Stimulated activated CD4-positive, alpha-beta T cell treated with anti-CD3 and anti-CD28 coated beads, Interleukin-2, amount 100 ng/mL, for 24 hours (primary cell): ENCODE measurements at places on chromosomes 12 and 14.
A peak's percentile ranks its signal among the peaks of the same experiment; 100 is the strongest.

GRCh38 chr12:56635806-56636674 lies 5.9 kb upstream of the BAZ2A start:
- DNase-seq, result peak; percentile 85

- DNase-seq, result peak; percentile 74
Measured at GRCh38 chr12:4145990-4146859, 127.3 kb upstream of the CCND2 start.

GRCh38 chr12:131947482-131948027 lies 2.2 kb upstream of the EP400 start:
- DNase-seq, result no peak

DNA sequence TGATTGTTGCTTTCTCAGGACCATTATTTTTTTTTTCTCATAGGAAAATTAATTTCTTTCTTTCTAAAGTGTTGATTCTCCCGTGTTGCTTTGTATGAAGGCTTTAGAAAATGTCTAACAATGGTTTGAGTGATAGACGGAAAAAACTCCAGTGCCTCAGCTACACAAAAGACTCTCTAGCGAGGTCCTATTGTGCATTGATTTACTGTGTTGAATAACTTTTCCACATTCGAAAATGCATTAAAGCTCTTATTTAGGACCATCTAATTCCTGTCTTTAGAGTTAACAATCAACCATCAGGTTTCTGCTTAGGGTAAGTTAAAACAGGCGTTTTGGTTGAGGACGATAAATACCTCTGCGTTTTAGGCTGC lies 99.6 kb downstream of the PTPN11 start:
- no peak for DNase-seq

GRCh38 chr14:89085231-89085731 lies 260.8 kb downstream of the TTC8 start:
- no peak for DNase-seq

GRCh38 chr12:64459394-64459891 lies 7.5 kb downstream of the TBK1 start:
- DNase-seq, result no peak

GRCh38 chr14:98705871-98706300 lies 566.1 kb downstream of the BCL11B start:
- no peak for DNase-seq

GRCh38 chr14:60300019-60300418 lies 51.0 kb downstream of the PPM1A start:
- DNase-seq, result no peak

GRCh38 chr12:42462486-42462885 lies 127.1 kb downstream of the PRICKLE1 start:
- DNase-seq, result no peak
